ENCODE measurements at places on chromosomes 7 and 10. TPM values are rescaled to one million over a fixed set of nuclear protein-coding genes. Genes with fewer than 3 reads are reported as not detected.

Gene A1CF
- total RNA-seq: 0.31 TPM

Gene TWIST1
- not detected for total RNA-seq

Gene MAGI2
- total RNA-seq: 0.90 TPM

Gene HSPB1
- total RNA-seq: 1,878 TPM
